Left cardiac atrium (tissue), 4 donors: ENCODE measurements at places on chromosomes 2 and 18. TPM values are rescaled to one million over a fixed set of nuclear protein-coding genes. Genes with fewer than 3 reads are reported as not detected.

Gene GPR39
- 0.29 TPM for total RNA-seq

Gene ELOA2
- total RNA-seq: not detected

GRCh38 chr2:208300847-208301618, 35.0 kb downstream of the PIKFYVE start:
- DNase-seq: no peak

Gene PROKR1
- 0.12 TPM for total RNA-seq

DNA sequence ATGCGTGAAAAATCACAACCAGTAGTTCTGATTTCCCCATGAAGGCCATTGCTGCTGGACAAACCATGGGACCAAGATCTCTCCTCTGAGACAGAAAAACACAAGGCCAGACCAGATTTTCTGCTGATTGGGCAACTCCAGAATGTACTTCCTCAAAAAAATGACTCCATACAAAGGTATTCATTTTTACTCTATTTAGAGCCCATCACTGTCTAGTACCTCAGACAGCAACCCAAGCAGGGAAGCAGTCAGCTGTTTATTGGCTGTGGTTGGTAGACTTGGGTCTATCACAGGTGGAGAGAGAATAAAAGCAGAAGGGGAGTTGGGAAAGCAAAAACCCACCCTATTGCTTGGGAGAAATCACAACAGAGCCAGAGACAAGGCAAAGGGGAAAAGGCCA, 219.9 kb downstream of the PIK3C3 start:
- DNase-seq: no peak

Gene SALL3
- 1.0 TPM for total RNA-seq

Gene MDH1B
- 0.50 TPM for total RNA-seq

- no peak for DNase-seq
These were observed 15.9 kb upstream of the SEC11C start for GRCh38 chr18:59123588-59124369.

DNA sequence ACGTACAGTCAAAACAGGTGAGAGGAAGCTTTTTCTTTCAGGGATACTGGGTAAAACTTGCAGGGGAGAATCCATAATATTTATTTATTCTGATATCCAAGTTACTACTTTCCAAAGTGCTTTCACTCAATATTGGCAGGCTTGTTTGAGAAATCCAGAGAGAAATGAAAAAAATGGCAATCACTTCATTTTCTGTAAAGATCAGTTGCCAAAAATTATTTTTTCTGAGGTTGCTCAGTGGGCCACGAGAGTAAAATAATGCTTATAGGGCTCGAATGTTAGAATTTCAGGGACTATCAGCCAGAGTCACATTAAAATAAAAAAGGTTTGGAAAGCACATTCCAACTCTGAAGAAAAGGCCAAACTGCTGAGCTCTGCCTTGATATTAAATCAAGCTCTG, 324.6 kb upstream of the RND3 start:
- no peak for DNase-seq

Gene SPP2
- total RNA-seq: not detected

Gene SLC9A2
- 0.03 TPM for total RNA-seq

DNA sequence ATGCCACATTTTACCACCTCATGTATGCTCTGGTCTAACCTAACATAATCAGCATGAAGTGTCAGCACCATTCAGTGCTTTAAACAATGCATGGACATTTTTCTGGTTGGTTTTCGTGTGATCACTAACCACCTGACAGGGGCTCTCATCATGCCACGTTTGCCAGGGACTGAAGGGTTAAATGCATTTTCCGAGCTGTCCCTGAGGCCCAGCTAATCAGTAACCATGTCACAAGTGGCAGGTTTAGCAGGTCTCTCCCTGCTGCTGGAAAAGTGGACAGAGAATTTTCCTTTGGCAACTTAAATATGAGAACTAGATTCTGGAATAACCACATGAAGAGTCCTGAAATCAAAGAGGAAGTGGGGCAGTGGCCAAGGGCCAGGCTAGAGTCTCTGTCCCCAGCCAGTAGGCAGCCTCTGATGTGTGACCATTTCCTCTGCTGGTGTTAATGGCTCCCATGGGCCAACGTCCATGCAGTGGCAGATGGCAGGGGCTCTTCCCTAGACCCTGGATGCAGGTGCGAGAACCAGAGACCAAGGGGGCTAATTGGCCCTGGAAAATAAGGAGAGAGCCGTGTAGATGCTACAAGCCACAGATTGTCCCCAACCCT, 69.5 kb downstream of the TPGS2 start:
- no peak for DNase-seq

Gene MYO3B
- not detected for total RNA-seq

GRCh38 chr2:39492095-39492590, 55.1 kb upstream of the MAP4K3 start:
- DNase-seq: no peak

GRCh38 chr18:79257480-79257879, 138.2 kb upstream of the NFATC1 start:
- no peak for DNase-seq

DNA sequence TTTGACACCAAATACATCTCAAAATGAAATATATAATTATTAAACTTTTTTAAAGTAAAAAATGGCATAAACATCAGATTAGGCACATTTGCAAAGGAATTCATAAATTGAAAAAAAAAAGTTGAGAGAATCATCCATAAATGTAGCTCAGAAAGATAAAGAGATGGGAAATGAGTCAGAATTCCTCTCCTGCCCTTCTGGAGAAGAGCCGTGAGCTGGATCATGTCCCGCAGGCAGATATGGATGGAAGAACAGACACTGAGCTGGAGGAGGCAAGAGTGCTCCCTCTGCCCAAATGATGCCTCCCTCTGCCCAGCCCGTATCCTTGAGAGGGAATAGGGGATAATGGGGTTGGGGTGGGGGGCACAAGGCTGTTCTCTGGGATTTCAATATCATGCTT, 190.9 kb downstream of the TFCP2L1 start:
- no peak for DNase-seq

GRCh38 chr18:58529714-58530354, 99.1 kb downstream of the ALPK2 start:
- peak; percentile 66 for DNase-seq

- DNase-seq: no peak
These were observed 124.4 kb downstream of the ZNF516 start for GRCh38 chr18:76370686-76371085.

- no peak for DNase-seq
These were observed 91.9 kb upstream of the RASGRP3 start for GRCh38 chr2:33384599-33384961.

- DNase-seq: no peak
These were observed 189.6 kb downstream of the DSC3 start for GRCh38 chr18:30852980-30853379.

- DNase-seq: no peak
These were observed 41.8 kb upstream of the OTX1 start for GRCh38 chr2:63008838-63009237.

Gene EMILIN2
- total RNA-seq: 17.8 TPM

Gene ONECUT2
- total RNA-seq: 0.03 TPM

Gene FZD7
- 18.9 TPM for total RNA-seq

GRCh38 chr2:27051902-27052645, 606 bp downstream of the AGBL5 start:
- peak; percentile 62 for DNase-seq

Gene CD8A
- 2.8 TPM for total RNA-seq

Gene RAB6C
- 0.18 TPM for total RNA-seq

GRCh38 chr2:42874949-42875801, 82.8 kb upstream of the HAAO start:
- peak; percentile 76 for DNase-seq

GRCh38 chr2:59413751-59414570, 1139.5 kb downstream of the BCL11A start:
- no peak for DNase-seq

- no peak for DNase-seq
These were observed 105.0 kb downstream of the FIGN start for GRCh38 chr2:163630836-163631235.

GRCh38 chr2:38266382-38267061, 110.6 kb downstream of the ATL2 start:
- DNase-seq: no peak

Gene UPP2
- total RNA-seq: not detected

DNA sequence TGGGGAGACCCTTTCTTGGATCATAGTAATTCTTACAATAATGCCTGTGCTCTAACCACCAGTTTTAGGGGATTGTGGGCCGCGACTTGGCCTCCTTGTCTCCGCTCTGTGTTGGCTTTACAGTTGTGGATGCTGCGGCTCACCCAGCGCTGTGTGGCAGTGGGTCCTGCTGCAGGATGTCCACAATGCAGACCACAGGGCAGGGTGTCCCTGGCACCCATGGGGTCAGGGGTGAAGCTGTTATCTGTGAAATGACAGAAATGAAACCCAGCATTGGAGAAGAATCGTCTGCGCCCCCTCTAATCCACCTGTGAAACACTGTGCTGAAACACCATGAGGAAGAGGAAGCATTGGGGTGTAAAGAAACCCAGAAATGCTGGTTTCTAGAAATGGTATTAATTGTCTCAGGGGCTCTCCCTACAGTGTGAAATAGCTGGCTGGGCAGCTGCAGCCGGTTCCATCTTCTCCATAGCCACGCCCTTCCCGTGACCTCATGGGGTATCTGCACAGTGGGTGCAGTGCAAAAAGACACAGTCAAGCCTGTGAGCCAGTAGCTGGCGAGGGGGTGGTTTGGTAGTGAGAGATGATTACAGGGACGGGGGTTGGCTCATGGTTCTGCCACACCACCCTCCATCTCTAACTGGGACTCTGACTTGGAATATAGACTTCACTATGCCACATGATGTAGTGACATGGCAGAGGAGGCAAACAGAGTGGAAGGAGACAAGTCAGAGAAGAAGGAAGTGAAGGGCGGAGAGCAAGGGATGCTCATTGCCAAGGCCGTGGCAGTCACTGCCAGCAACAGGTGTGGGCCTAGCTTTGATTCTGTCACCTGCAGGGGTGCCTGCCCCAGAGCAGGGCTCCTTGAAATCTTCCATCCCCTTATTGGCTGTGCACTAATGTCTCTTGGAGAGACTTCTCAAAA, 16.2 kb downstream of the INPP4A start:
- no peak for DNase-seq

Gene RAB27B
- total RNA-seq: 1.0 TPM

GRCh38 chr2:71619230-71619741, 165.9 kb downstream of the DYSF start:
- DNase-seq: no peak

- DNase-seq: no peak
These were observed 89.6 kb downstream of the GBX2 start for GRCh38 chr2:236078297-236079255.

DNA sequence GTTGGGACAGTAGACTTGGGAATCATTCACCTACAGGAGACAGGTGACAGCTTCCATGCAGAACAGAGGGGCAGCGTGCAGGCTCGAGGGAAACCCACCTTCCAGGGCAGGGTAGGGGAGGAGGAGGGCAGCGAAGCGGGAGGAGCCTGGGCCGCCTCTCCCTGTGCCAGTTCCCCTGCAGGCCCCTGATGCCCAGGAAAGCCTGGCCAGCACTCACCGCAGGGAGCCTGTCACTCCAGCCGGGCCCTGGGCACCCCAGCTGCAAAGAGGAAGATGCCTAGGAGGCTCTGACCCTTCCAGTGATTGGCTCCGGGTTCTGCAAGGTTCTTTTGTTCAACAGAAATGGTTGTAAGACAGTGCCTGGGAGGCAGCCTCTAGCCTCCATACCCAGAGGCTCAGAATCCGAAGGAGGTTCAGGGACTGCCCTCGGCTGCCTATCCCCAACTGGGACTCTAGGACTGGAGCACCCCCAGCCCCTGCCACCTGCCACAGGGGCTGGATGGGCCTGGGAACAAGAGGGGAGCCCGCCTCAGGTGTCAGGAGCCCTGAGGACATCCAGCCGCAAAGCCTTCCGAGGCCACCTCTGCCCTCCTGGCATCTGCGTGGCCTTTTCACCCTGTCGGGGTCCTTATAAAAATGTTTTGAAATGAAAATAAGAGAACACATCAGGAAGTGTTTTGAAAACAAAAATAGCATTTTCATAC, 103.2 kb downstream of the PTGR3 start:
- no peak for DNase-seq

DNA sequence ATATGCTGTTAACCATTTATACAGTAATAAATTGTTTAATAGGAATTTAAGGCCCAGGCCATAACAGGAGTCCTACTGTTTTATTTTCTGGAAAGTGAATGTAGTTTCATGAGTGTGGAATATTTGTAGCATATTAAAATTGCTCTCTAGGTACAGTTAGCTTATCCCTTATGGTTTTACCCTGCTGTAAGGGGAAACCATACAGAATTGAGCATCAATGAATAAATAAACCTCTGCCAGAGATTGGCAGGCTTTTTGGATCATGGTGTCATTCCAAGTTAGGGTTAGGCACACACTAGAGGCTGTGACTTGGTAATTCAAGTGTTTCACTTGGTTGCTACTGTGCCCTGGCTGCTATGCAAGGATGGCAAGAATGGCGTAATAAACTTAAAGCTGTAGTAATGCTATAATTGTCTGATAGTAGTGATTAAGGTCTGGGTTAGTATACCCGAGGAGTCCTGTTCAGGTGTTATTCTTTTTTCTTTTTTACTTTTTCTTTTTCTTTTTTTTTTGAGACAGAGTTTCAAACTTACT, 30.4 kb downstream of the BMPR2 start:
- no peak for DNase-seq

GRCh38 chr2:138723196-138723987, 56.8 kb downstream of the NXPH2 start:
- no peak for DNase-seq

GRCh38 chr2:199668645-199669044, 182.3 kb downstream of the FTCDNL1 start:
- DNase-seq: no peak

Gene CFC1
- total RNA-seq: 0.76 TPM

DNA sequence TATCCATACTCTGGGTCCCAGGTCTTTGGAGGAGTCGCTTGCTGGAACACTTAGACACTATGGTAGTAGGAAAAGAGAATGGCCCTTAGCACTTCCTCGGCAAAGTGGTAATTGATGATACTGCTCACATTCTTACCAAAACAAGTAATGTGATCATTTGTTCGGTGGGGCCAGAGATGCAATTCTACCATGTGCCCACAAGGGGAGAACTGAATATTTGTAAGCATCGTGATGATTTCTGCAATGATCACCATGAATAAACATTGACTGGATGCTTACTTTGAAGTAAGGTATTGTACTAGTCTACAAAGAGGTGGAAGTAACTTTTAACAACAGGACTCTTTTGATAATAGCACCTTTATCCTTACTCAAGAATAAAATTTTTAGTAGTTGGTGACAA, 109.7 kb downstream of the CD8B2 start:
- DNase-seq: no peak

GRCh38 chr2:224219781-224220180, 180.7 kb upstream of the SERPINE2 start:
- DNase-seq: no peak

DNA sequence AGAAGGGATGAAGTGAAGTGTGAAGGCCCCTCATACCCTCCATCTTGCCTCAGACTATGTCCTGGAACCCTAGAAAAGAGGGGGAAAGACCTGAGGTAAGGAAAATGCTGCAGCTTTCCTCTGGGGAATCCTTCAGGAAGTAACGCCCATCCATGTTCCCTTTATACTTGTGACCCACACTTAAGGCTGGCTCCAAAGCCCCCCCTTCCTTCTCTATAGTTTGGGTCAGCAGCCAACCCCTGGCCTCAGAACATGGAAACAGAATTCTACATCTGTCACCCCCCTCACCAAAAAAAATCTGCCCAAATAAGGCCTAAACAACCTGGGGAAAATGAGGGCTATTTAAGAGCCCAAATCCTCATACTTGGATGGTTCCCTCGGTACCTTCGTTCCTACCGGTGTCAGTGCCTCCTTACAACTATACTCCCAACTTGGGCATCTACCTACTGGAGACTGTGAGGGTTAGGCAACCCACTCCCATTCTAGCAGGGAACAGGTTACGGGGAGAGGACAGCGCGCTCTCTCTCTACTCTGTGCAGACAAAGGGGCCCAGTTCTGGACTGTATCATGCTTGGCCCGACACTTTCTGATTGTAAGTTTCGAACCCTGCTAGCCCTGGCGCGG, 689 bp downstream of the OST4 start:
- DNase-seq: no peak

- DNase-seq: no peak
These were observed 140.5 kb downstream of the SPHKAP start for GRCh38 chr2:228040995-228041394.
